ENCODE measurements at places on chromosomes 3 and 15.

DNA sequence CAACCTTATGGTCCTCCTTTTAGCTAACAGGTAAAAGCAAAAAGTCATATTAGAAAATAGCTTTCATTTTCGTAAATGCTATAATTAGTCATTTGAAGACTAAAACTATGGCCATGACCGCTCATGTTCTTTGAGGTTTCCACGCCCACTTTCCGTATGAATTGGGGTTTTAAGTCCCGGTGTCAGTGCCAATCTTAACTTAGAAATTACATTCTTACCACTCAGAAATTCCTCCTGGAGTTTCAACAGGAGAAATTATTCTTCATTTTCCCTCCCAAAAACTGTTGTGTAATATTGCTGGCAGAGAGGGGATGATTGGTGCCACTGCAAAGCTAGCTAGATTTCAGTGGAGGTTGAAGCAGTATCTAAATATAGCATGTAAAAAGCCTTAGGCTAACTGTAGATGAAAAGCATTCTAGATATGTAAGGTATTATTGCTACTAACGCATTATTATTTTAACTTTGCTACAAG, 71.0 kb upstream of the MDFIC2 start:
- no peak for DNase-seq

DNA sequence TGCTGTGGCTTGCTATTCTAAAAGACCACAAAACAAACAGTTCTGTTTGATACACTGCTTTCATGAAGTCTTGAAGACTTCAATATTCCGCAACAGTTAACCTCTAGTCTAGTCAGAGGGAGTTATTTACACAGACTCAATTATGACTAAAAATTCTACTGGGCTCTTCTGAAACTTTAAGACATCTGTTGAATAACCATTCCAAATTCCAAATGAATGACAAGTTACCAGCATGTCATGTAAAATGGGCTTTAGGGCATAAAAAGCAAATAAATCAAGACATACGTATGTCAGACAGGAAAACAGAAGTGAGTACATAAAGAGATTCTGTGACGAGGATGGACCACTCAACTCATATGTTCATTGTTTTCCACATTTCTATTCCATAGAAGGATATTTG, 93.9 kb downstream of the PLOD2 start:
- peak; percentile 88 for DNase-seq

- no peak for DNase-seq
Measured at GRCh38 chr3:60758831-60759230, 492.4 kb downstream of the FHIT start.

- peak; percentile 15 for DNase-seq
Measured at GRCh38 chr15:63067976-63068743, 25.6 kb downstream of the TPM1 start.

DNA sequence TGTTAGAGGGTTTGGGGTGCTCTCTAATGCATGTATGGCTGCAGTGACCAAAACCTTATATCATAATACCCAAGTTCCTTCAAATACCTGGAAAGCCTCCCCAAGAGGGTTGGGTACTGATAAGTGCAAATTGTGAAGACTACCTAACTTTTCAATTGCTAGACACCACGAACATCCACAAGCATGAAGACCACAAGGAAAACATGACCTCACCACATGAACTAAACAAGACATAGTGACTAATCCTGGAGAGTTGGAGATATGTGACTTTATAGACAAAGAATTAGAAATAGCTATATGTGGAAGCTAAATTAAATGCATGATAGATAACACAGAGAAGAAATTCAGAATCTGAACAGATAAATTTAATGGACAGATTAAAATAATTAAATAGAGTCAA, 23.9 kb upstream of the AADACL2 start:
- peak; percentile 59 for DNase-seq

DNA sequence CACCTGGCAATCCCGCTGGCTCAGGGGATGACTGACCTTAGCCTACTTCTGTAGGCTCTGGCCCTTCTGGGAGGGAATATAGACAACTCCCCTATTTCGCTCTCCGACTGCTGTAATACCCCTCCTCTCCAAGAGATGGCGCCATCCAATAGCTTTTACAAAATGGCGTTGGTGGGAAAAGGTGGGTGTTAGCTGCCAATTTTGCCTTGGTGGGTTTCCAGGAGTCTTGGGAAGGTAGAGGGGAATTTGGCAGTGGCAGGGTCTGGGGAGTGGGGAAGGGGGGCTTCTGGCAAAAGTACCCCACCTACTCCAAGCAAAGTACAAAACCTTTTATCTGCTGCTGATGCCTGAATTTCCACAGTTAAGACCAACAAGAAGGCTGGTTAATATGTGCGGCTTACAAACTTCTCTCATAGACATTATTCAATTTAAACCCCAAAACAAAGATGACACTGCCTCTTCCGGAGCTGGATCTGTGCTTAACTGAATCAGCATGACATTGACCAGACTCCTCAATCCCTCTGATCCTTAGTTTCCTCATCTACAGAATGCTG, 62.1 kb downstream of the RASGRF1 start:
- DNase-seq, result peak; percentile 29

GRCh38 chr3:27554706-27555105, 70.5 kb upstream of the SLC4A7 start:
- peak; percentile 35 for DNase-seq

DNA sequence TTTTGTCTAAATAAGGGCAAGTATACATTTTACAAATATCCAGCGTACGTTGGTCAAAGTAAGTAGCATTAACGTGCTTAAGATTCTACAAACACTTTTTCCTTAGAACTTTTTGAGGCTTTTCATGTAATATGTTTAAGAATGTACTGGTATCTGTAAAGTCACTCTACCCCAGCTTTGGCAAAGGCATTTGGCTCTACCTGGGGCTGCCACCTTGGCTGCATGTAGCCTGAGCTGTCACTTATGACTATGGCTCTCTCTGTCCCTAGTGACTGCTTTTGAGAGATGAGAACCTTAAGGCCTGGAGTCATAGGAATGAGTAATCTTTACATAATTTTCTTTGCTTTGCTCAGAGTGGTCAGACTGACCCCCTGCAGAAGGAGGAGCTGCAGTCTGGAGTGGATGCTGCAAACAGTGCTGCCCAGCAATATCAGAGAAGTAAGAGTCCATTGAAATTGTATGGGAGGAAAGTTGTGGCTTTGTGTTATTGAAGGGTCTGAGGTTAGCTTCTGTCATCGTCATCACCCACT, 61.2 kb downstream of the IQGAP1 start:
- DNase-seq, result peak; percentile 37

DNA sequence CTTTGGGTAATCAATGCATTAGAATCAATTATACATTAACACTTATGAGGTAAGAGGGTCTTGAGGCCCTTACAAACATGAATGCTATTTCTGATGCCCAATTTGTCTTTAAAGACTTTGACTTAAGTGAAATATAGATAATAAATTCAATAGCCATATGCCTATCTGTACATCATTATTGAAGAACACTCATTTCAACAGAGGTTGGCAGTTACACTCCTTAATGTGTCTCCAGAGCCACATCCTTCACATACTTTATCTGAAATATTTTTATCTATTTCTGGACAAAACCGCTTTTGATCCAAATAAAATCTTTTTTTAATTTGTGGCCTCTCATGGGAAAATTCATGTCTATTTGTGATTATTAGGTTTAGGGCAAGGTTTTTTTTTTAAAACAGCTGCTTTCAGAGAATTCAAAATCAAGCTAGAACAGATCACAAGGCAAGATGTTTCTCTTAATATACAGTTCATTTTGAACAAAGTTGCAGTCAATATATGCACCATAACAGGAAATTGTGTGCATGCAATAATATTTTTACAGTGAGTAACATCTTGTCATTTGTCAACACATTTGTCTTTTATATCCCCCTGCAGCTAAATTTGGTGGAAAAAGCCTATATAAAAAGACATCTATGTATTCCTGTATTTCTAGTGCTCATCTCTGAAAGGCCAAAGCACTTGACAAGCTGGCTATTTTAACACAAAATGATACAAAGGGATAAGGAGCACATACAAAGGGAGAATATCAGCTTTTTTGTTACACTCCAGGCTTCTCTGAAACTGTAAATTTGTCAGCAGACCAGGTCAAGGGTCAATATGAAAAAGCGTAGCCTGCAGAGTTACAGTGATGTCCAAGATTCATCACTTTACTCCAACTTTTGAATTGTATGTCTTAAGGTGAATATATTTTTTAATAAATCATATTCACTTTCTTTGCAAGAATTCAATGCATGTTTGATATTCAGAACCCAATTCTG, 146.2 kb upstream of the DPH6 start:
- DNase-seq, result peak; percentile 57

GRCh38 chr15:99096173-99096893, 8.5 kb upstream of the SYNM start:
- DNase-seq, result no peak

DNA sequence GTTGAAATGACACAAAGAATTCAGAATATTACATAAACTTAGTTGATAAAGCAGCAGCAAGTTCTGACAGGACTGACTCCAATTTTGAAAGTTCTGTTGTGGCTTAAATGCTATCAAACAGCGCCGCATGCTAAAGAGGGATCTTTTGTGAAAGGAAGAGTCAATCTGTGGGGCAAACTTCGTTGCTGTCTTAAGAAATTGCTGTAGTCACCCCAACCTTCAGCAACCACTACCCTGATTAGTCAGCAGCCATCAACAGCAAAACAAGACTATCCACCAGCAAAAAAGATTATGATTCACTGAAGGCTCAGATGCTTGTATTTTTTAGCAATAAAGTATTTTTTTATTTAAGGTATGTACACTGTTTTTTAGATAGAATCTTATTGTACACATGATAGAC, 14.2 kb downstream of the CRBN start:
- no peak for DNase-seq

GRCh38 chr3:55518451-55518850, 31.3 kb upstream of the WNT5A start:
- peak; percentile 78 for DNase-seq

GRCh38 chr3:106032479-106032878, 163.7 kb upstream of the CBLB start:
- DNase-seq, result no peak
